ENCODE measurements at places on chromosomes 2 and 18.
A peak's percentile ranks its signal among the peaks of the same experiment; 100 is the strongest.

GRCh38 chr2:18169121-18169892 lies 290.8 kb downstream of the KCNS3 start:
- no peak for DNase-seq

DNA sequence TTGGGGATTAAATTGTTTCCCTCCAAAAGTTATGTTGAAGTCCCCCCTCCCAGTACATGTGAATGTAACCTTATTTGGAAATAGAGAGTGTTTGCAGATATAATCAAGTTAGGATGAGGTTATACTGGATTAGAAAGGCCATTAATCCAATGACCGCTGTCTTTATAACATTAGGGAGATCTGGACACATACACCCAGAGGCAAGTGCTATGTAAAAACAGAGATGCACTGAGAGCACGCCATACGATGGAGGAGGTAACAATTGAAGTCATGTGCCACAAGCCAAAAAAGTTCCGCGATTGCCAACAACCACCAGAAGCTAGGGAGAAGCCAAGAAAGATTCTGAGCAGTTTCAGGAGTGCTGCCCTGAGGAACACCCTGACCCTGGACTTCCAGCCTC lies 153.3 kb downstream of the RNF144A start:
- no peak for DNase-seq

DNA sequence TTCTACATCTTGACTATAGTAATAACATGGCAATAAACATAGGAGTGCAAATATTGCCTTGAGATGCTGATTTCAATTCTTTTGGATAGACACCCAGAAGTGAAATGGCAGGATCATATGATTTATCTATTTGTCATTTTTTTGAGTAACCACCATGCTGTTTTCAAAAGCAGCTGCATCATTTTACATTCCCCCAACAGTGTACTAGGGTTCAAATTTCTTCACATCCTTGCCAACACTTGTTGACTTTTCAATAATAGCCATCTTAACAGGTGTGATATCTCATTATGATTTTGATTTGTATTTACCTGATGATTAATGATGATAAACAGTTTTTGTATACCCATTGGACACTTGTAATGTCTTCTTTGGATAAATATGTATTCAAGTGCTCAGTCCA lies 90.8 kb downstream of the STRADB start:
- no peak for DNase-seq

GRCh38 chr2:233240897-233241296 lies 10.6 kb upstream of the ATG16L1 start:
- DNase-seq, result no peak

- no peak for DNase-seq
Observed at GRCh38 chr2:239978411-239978810, 46.7 kb downstream of the NDUFA10 start.

DNA sequence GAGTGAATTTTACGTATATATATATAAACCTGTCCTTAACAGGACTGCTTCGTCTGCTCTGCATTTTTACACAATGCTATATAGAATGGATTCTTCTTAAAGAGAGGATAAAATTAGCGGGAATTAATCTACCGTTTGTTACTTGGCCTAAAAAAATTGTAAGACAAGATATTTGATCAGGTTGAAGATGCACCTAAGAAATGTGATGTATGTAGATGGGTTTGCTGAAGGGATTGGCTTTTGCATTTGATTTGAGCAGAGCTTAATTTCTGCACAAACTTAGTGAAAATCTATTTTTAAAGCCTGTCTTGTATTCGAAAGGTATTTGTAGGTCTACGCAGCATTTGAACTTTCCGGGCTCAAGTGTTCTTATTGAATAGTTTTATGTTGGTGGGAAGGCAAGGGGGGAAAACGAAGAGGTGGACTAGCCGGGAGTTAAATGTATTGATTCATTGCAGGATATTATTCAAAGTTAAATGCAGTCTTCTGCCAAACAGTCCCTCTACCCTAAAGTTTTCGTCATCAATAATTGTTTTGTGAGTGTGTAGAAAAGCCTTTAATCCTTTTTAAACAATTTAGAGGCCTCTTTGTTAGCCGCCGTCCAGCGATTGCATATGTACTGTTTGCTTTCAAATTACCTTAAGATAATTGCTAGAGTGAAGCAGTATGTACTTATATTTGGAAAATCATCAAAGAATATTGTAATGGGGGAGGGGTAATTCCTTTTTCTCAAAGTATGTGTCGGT lies 1.2 kb downstream of the PPP1CB start:
- no peak for DNase-seq

GRCh38 chr2:9382604-9383235 lies 40.6 kb downstream of the ITGB1BP1 start:
- DNase-seq, result no peak

DNA sequence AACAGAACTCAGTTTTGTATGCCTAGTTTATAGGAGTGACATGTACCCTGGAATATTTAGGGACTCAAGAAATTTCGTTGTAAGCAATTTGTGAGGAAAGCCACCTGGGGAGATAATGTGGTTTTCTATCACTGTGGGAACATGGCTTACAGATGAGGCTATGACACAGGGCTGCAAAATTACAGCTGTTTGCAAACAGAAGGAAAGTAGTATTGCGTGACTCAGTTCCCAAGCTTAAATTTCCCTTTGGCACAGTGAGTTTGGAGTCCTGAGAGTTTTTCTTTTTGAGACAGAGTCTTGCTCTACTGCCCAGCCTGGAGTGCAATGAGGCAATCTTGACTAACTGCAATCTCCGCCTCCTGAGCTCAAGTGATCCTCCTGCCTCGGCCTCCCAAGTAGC lies 149.8 kb downstream of the MYO5B start:
- DNase-seq, result no peak

GRCh38 chr18:79532313-79533007 lies 136.7 kb downstream of the NFATC1 start:
- no peak for DNase-seq

GRCh38 chr2:191870744-191871143 lies 23.9 kb upstream of the CAVIN2 start:
- no peak for DNase-seq

- DNase-seq, result no peak
Observed at GRCh38 chr18:3758531-3758930, 308.6 kb downstream of the TGIF1 start.

DNA sequence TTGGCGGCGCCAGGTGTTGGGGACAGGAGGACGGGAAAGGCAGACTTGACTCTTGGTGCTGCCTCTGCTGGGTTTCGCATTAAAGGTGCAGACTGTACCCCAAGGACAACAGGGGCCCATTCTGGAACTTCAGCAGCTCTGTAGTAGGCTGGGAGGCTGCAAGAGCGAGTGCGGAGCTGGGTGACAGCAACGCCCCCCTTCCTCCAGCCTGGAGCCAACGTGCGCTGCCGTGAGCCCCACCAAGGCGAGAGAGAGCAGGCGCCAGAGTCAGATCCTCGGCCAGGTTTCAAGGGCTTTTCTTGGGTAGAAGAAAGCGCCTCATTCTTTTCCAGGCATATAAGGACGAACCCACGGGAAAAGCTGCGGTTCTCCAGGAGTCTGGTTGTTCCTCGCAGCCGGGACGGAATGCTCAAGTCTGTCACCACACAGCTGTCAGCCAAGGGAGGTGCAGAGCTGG lies 1.9 kb downstream of the DOK6 start:
- peak; percentile 12 for DNase-seq

- peak; percentile 10 for DNase-seq
Observed at GRCh38 chr2:64989982-64990614, 899 bp downstream of the SLC1A4 start.

DNA sequence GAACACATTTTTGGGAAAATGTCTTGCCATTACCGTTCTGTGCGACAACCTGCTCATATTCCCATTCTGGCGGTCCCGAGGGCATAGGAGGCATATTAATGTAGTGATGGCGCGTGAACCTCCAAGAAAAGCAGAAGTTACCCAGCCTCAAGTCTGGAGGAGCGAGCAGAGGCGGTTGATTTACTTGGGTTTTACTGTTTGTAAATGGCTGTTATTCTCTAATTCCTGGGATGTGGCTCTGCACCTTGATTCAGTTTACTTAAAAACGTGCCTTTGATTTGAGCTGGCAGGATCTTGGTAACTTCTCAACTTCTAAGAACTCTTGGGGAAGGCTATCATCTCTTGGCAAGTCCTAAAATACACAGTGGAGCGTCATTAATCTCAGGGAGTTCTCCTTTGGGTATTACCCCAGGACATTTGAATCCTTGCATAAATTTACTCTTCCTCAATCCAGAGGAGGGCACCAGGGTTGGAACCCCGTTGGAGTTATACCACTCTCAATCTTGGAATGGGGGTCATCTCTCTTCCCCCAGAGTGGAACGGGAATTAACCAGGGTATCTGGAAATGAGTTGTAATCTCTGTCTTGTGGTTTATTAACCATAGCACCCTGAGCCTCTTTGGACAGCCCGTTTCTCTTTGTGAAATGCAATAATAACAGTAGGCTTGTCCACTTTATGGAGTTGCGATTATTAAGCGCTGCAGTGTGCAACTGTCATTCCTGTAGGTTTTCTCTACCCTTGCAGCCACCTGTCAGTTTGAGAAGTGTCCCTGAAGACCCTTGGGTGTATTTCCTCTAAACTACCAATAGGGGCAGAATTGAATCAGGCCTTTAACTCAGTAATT lies 2.1 kb downstream of the HK2 start:
- peak; percentile 57 for DNase-seq

DNA sequence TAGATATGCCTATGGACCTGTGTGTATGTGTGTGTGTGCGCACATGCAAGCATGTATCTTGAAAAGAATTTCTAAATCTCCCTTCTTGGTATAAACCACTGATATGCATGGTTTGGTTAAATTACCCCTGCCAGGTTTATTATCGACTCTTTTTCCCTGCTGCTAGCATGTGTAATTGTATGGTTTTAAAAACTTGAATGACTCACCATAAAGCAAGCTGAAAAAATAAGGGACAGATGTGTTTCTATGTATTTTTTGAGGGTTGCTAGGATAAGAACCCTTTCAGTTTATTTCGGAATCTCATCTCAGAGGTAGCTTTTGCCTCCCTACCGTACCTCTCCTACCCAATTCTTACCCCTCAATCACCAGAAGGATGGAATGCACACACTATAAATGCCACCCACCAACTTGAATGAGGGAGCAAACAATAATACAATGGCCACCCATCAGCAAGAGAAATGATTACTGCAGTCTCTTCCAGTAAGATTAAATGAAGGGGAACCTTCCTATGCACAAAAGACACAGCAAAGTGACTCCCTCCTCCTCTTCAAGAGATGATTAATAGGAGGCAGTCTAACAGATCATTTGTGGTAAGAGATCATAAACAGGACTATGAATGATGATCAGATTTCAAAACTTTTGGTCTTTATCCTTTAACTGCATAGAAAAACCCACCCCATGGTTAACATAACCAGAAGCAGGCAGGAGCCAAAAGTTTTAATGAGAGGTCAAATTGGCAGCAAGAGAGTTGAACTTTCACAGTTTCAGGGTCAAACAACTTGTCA lies 357.2 kb downstream of the SATB2 start:
- DNase-seq, result no peak

DNA sequence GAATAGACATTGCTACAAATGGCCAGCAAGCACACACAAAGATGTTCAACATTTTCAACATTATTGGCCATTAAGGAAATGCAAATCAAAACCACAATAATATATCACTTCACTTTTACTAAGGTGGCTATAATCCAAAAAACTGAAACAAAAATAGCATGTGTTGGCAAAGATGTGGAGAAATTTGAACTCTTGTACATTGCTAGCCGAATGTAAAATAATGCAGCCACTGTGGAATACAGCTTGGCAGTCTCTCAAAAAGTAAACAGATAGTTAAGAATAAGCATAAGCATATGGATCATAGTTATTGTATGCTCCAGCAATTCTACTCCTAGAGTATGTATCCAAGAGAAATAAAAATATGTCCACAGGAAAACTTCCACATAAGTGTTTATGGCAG lies 192.5 kb downstream of the EN1 start:
- no peak for DNase-seq

DNA sequence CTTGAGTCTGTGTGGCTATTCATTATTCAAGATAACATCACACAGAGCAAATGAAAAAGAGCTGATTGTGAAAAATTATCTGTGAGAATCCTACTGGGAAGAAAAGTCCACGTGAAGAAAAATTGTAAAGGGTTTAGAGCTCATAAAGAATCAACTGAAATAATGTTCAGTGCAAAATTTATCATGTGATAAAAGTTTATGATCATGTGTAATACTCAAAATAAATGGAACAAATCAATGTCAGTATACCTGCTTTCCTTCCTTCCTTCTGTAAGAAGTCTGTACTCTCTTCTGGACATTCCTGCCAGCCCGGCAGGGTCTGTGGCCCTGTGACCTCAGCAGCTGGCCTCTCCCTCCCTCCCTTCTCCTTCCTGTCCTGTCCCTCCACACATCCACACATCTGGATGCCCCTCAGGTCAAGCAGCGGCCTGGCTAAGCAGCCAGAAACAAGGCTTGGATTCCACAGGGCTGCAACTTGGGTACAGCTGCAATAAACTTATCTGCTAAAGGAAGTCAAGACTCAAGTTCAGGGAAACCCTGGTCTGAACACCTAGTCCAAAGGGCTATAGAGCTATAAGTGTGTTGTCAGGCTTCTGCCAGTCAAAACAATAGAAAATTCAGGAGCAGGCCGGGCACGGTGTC lies 172.1 kb downstream of the MREG start:
- DNase-seq, result no peak

DNA sequence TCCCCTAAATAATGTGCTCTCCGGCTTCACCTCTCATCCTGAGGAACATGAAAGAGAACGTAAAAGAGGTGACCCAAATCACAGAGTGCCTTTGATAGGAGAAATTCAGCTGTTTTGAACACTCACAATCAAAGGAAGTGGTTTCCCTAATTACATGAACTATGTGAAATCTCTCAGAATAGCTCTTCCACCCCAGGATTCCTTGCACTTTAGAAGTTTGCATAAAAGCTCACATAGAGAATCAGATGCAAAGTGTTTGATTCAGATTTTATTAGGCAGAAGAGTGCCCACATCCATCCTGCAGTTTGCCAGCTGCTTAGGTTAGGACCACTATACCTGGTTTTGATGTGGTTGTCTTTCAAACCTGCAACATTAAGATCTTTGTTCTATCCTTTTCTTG lies 61.0 kb downstream of the MAP3K20 start:
- no peak for DNase-seq

DNA sequence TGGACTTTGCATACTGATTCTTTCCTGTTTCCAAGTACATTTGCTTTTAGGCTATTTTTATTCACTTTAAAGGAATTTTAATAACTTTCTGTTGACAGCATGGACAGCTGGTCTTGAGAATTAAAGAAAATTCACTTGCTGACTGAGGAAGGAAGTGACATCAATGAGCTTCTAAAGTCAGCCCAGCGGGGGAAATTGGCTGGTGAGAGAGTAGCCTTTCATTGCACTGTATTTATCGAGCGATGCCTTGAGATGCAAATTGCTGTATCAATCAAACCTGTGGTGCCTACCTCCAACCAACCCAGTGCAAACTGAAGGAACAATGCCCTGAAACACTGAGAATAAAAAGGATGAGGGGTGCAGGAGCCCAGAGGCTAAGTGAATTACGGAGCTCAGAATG lies 91.4 kb upstream of the AQP4 start:
- DNase-seq, result no peak

- DNase-seq, result no peak
Observed at GRCh38 chr18:72452328-72452727, 91.8 kb downstream of the CBLN2 start.

- DNase-seq, result no peak
Observed at GRCh38 chr2:181380581-181380980, 76.6 kb upstream of the ITGA4 start.

Data from NCI-H1105 (cell line).